ENCODE measurements at places on chromosomes 3 and 15.
A peak's percentile ranks its signal among the peaks of the same experiment; 100 is the strongest.

GRCh38 chr15:78984041-78984440 lies 39.2 kb upstream of the CTSH start:
- DNase-seq, result no peak

GRCh38 chr15:31372635-31373091 lies 46.0 kb downstream of the KLF13 start:
- DNase-seq, result peak; percentile 63

DNA sequence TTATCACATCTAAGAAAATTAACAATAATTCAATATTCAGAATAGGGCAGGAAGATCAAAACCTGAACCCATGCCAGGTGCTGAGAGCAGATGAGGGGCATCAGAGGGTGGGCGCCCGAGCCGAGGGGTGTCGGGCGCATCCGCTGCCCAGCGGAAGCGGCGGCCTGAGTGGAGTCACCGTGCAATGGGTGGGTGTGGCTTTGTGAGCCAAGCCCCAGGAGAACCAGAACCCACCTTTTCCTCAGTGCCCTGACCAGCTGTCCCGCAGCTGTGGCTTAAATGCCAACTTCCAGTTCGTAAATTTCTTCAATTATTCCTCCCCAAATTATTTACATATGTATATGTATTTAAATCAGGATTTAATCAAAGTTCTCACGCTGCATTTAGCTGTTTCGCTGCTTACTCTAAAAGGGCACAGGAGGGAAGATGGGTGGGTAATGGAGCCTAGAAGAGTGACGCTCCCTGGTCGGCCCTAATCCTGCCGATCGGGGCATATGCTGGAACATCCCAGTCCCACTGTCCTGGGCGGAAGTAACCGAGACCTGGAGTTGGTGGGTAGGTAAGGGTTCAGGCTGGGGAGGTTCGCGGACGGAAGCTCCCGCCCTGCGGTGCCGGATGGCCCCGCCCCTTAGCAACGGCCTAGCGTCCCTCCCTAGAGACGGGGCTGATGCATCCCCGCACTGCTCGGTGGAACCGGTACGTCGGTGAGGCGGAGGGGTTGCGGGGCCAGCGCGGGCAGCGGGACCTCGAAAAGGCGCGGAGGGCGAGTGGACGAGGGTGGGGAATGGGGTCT lies 1.3 kb downstream of the DNAH1 start:
- no peak for DNase-seq

- no peak for DNase-seq
Measured at GRCh38 chr3:40387001-40387894, at the start of gene ENTPD3. Gene ENTPD3, plus strand, starts transcription at chr3:40387184. Its CDS starts 874 bp downstream, at chr3:40388058.

DNA sequence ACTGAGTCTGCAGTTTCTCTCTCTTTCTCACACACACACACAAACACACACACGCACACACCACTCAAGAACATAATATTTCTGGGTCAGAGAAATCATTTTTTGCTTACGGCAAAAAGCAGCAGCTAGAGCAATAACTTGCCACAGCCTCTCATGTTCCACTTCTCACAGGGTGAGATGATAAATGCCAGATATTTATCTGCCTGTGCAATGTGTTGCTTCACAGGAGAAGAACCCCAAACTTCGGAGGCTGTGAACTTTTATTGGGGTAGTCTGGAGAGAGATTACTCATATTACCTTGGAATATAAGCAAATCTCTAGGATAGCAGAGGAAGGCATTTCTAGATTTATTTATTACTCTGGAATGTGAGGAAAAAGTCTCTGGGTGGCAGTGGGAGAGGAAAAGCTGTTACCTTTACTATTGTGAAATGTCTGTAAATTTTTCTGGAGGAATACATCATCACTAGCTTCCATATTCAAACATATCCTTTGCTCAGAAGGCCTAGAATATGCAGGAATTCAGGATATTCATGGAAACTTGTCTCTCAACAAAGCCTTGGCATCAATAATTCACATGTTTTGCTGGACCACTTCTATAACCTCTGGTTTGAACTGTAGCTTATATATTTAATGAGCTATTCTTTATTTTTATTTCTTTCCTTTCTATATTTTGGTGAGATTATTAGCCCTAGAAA lies 369.2 kb downstream of the NSUN3 start:
- no peak for DNase-seq

DNA sequence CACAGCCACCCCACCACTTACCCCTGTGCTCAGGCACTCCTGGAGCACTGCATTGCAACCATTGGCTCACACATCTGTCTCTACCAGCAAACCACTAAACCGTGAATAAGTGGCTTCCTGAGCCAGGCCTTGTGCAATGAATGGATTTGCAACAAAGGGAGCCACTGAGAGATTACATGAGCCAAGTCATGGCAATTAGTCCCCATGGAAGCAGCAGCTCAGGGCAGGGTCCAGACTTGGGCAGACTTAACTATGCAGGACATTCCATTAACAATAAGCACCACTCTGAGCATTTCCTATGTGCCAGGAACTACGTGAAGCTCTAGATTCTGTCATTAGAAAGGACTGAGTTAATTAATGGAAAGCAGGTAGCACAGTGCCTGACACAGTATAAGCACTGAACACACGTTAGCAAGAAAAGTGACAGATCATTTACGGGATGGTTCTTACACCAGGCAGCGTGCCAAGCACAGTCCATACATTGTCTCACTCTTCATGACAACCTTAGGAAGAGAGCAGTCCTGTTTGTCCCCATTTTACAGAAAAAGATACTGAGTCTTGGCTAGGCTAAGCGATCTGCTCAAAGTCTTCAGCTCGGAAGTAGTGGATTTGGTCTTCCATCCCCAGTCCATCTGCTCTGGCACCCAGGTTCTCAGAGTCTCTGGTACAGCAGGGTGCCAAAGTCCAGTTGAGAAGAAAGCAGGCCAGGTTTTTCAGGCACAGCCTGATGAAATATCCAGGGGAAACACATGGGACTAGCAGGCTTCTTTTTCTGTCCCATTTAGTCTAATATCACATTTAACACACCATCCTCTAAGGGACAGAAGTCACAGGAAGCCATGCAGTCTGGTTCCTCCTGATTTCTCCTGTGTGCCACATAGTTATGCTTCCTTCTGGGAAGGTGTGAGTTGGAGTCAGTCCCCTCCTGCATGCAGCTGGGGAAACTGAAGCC lies 44.1 kb downstream of the LIPC start:
- no peak for DNase-seq

DNA sequence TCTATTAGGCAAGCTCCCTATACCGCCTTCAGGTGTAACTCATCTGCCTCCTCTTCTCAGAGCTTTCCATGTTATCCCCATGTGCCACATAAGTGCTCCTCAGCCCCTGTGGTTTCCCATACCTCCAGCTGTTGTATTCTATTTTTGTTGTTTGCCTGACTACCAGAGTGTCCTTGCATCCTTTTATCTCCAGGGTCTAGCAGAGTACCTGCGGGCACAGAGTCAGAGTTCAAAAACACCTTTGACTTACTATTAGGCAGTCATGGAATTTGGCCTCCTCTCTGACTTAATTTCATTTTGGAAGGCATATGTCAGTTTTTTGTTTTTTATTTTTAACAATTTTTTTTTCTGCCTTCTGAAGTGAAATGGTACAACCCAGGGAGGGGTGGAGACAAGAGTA lies 7.1 kb downstream of the GPR87 start:
- DNase-seq, result no peak

GRCh38 chr15:42576040-42576594 lies 711 bp downstream of the STARD9 start:
- DNase-seq, result no peak

GRCh38 chr3:98952404-98952803 lies 50.9 kb upstream of the DCBLD2 start:
- DNase-seq, result no peak

DNA sequence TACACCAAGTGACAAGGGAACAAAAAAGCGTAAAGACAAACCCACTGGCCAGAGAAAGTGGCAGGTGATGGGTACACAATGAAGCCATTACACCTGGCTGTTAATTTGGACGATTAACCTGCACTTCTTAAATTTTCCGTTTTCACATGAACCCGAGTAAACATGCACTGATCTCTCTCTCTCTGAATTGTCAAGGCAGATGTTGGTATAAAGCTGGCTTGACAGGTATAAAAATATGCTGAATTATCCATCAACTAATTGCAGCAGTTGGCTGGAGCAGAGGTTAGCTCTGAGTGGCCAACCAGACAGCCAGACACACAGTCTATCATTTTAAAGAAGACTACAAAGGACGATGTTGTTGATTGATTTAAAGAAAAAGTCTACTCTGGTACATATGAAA lies 561.7 kb upstream of the ALCAM start:
- no peak for DNase-seq

- DNase-seq, result no peak
Measured at GRCh38 chr3:194072691-194073279, 63.2 kb upstream of the HES1 start.

- DNase-seq, result no peak
Measured at GRCh38 chr15:34501131-34501530, 63.5 kb upstream of the GOLGA8A start.

DNA sequence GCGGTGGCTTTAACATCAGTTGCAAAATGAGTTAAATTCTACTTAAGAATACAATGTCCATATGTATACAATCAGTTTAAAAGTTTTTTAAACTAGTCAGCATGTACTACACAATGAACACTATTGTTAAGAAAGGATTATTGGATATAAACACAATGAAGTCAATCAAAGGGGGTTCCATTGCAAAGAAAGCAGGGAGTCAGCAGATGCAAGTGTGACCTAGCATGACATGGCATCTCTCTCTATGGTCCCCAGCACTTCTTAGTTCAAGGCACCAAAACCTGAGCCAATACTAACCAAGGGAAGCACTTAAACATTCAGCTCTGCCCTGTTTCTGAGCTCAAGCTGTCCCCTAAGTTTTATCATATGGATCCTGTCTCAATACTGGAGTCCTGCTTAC lies 17.0 kb downstream of the KLHL6 start:
- no peak for DNase-seq

DNA sequence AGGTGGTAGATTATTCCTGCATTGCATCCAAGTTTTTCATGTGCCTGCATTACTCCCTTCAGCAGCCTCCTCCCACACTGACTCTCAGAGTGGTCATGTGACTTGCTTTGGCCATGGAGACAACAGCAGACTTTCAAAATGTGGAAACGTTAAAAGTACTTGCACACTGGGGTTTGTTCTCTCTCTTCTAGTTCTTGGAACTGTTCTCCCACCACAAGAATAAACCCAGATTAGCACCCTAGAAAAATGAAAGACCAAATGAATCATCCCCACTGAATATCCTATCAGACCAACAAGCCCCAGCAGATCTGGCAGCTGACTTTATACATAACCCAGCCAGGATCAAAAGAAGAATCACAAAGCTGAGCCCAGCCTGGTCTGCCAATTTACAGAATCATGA lies 398.5 kb downstream of the VPS13C start:
- DNase-seq, result no peak

DNA sequence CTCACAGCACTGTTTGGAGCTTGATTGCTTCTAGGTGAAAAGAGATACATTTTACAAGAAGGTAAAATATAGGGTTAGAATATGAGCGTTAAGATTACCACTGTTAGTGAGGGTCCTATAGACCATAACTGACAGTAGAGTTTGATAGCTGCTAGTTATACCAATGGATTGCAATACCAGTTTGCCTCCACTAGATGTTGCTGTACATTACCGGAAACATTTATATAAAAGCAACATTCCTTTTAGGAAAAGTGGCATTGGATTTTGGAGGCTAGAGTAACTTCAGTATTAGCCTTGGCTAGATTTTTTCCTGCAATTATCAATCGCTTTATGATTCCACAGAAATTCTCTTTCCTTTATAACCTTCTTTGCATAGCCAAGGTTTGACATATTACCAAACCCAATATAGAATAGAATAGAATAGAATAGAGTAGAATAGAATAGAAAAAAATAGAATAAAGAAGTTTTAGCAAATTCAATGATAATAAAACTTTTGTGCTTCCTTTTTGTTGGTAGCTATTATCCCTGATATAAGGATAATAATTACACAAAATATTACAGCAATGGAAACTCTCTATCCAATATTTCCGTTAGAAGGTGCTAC lies 1093.6 kb upstream of the ALCAM start:
- DNase-seq, result peak; percentile 1

DNA sequence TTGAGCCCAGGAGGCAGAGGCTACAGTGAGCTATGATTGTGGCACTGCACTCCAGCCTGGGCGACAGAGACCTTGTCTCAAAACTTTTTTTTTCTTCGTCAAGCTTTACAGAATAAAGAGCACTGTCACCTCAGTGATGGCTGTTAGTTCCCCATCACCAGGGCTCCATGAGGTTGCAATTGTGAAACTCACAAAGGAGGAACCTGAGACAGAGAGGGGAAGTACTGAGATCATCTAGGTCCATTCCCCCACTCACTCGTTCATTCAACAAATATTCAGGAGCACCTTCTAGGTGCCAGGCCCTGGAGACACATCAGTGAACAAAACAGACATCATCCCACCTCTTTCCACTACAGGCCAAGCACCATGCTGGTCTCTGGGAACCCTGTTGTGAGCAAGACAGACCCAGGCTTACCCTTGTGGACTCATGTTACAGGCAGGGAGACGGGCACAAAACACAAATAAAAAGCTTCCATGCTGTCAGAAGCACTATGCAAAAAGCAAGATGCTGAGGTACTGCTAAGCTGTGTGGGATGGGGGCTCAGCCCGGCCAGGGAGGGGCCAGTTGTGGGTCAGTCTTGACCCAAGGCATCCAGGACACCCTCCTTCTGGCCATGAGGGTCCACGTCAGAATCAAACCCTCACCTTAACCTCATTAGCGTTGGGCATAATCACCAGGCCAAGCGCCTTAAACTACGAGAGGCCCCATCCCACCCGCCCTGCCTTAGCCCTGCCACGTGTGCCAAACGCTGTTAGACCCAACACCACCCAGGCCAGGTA lies 2.1 kb upstream of the RHO start:
- no peak for DNase-seq

- DNase-seq, result no peak
Measured at GRCh38 chr3:43540624-43541023, 81.2 kb downstream of the ANO10 start.

DNA sequence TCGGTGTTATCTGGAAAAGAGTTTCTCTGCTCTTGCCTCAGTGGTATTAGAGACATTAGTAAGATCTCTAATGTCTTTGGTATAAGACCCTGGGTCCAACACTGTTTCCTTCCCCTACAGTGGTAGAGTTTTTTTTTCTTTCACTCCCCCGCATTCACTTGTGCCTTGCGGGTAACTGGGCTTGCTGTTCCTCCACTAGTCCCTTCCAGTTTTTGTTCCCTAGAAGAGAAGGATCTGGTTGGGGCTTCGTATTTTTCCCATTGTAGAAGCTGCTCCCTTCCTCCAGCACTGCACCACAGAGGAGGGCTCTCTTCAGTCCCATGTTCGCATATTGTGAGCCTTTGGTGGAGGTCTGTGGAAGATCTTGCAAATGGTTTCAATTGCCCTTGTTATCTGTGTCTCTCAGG lies 13.7 kb downstream of the CTDSPL2 start:
- no peak for DNase-seq

All from HFF-Myc (cell line).